ENCODE measurements at places on chromosomes 3 and 15.

GRCh38 chr3:15050405-15051092, 14.6 kb downstream of the MRPS25 start:
- DNase-seq, result no peak

- no peak for DNase-seq
Measured at GRCh38 chr15:39381517-39381916, 199.4 kb upstream of the THBS1 start.

DNA sequence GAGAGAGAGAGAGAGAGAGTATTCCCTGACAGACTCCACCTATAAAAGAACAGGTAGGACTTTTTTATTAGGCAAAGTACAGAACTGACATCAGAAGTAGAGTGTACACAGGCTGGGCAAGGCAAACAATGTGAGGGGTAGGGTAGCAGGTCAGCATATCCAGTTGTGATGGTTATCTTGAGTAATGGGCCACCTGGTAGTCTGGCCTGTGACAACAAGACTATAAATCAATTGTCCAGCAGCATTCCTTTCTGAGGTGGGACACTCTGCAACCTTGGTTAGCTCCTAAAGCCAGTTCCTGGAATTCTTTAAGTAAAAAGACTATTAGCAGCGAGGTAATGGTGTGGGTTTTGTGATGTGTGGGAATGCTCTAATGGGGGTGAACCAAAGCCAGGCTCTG, 14.9 kb upstream of the TMCC1 start:
- DNase-seq, result no peak

DNA sequence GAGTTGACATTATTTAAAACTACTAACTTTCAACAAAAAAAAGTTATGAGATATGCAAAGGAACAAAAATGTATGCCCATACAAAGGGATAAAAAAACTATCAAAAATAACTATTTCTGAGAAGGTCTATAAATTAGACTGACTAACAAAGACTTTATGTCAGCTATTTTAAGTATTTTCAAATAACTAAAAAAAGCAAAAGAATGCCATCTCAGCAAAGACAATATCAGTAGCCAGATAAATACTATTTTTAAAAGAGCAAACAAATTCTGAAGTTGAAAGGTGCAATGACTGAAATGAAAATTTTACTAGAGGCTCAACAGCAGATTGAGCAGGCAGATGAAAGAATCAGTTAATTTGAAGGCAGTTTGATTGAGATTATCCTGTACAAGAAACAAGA, 3.6 kb upstream of the STRIT1 start:
- no peak for DNase-seq

DNA sequence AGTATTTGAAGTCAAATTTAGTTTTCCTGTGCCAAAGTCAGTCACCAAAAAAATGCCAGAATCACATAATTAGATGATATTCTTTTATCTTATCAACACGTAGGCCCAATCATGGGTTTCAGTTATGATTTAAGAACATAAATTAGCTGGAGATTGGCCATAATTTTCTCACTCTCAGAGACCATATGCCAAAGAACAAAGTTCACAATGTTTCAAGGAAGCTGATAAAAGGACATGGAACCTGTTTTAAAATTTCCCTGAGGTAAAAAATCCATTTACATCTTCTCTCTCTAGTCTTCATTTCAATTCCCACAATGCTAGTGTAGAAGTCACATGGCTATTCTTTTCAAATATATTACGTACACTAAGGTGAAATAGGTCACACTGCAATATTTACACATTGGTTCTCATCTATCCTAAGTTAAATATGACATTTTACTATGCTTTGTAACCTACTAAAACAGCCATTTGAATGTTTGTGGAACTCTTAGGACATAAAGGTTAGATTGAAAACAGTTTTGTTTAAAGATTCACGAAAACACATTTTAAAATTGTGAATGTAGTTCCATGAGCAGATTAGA, 42.7 kb upstream of the DCUN1D1 start:
- DNase-seq, result no peak

GRCh38 chr3:133663569-133664313, 2.0 kb upstream of the TOPBP1 start:
- peak; percentile 25 for DNase-seq

- no peak for DNase-seq
Measured at GRCh38 chr3:56761023-56761422, 40.7 kb downstream of the ARHGEF3 start.

- DNase-seq, result no peak
Measured at GRCh38 chr3:98763076-98763475, at the start of gene ST3GAL6. ST3GAL6 (plus strand) TSS chr3:98763340; CDS start chr3:98768441, 5,101 bp downstream.

DNA sequence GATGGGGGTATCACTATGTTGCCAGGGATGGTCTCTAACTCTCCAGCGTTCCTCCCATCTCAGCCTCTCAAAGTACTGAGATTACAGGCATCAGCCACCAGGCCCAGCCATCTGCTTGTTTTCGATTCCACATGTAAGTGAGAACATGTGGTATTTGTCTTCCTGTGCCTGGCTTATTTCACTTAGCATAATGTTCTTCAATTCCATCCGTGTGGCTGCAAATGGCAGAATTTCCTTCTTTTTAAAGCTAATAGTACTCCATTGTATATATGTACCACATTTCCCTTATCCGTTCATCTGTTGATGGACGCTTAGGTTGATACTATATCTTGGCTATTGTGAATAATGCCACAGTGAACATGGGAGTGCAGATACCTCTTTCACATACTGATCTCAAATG, 70.6 kb downstream of the ASB7 start:
- DNase-seq, result no peak

- DNase-seq, result peak; percentile 43
Measured at GRCh38 chr3:56917361-56918110, 115.8 kb upstream of the ARHGEF3 start.

Measured in femur (tissue), 1 donor.